ENCODE measurements at places on chromosomes 13 and 19. TPM values are rescaled to one million over a fixed set of nuclear protein-coding genes. Genes with fewer than 3 reads are reported as not detected.

Gene CLDND2
- total RNA-seq, result 2.5 TPM

Gene MCEMP1
- total RNA-seq, result 1.7 TPM

Gene PRODH2
- not detected for total RNA-seq

Gene PODNL1
- total RNA-seq, result 1.1 TPM

Gene SCEL
- 0.15 TPM for total RNA-seq

Gene KISS1R
- total RNA-seq, result not detected

Gene HSPH1
- total RNA-seq, result 49.0 TPM

Gene LPAR6
- 13.5 TPM for total RNA-seq

Data from left cardiac atrium (tissue), 4 donors.